RCC 7860 (cell line): ENCODE measurements at places on chromosomes 4 and X.

DNA sequence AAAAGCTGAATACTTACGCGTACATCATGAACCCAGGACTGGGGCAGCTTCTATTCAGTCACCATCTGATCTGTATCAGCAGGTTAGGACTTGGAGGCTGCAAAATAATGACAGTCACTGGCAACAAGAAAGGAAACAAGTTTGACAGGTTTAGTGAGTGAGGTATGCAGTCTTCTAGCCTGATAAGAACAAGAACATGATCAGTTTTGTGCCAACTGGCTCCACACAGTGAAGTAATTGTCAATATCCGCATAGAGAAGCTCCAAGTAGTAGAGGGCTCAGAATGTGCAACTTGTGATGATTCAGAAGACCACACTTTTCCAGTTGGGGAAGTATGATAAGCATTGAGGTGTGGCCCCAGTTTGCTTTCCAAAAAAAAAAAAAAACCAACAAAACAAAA, at the start of gene TMPRSS11F:
TSS of gene TMPRSS11F (minus strand) at position 77 of the 400 bp plus-strand sequence. CDS start at position 28, 49 bp downstream.
- no peak for DNase-seq

GRCh38 chr4:138911909-138912703, 103.5 kb upstream of the NOCT start:
- no peak for DNase-seq

DNA sequence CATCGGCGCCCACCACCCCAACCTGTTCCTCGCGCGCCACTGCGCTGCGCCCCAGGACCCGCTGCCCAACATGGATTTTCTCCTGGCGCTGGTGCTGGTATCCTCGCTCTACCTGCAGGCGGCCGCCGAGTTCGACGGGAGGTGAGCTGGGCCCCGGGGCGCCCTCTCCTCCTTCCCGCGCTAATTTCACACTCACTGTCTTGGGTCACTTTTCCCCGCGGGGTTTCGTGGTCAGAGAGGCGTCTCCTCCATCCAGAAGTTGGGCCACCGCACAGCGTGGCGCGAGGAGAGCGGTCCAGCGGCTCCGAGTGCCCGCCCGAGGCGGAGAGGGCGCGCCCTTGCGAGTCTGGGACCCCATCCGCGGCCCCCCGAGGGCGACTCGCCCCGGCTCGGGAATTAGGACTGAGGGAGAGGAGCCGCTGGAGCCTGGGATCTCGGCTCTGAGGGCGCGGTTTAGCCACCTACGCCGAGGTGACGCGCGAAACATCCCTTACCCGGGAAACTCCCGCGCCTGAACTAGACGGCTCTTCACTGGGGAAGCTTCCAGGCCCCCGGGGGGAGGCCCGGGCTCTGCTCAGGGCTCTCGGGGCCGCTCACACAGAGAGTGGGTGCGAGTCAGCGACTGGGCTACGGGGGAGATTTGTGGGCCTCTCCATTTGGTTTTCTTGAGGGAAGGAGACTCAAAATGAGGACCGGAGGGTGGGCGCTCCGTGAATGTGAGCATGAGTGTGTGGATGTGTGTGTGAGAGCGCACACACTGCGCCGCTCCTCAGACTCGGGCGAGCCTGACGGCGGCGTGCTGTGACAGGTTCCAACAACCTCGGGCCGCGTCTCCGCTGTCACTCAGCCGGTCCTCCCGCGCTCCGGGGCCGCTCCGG, 551 bp downstream of the NPNT start:
- DNase-seq: no peak

DNA sequence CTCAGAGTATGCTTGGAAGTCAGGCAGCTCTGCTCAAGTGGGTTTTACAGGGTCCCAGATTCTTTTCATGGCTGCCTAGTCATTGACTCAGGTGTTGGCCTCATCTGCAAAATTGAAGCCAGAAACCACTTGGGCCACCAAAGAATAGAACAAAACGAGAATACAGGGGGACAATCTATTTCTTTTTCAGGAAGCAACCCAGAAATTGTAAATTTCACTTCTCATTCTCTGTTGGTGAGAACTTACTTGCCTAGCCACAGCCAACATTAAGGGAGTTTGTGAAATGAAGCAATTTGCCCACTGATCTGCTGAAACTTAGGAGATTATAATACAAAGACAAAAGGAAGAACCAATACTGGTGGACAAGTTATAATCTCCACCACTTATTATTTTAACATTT, 8.6 kb upstream of the TKTL2 start:
- no peak for DNase-seq

GRCh38 chr4:1090465-1091440, 22.6 kb downstream of the RNF212 start:
- DNase-seq: no peak

DNA sequence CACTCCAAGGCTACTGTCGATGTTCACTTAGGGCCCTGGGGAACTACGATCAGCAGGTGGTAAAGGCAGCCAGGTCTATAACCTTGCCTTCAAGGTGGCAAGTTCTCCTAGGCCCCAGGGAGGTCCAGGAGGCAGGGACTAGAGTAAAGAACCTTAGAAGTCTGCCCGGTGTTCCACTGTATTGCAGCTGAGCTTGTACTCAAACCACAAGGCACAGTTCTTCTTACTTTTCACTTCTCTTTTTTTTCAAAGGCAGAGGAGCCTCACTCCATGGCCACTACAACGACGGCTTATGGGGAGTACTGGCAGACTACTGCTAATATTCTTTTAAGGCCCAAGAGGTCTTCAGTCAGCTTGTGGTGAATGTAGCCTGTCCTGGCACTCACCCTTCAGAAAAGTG, 78.8 kb upstream of the GPR174 start:
- DNase-seq: no peak

GRCh38 chr4:84792366-84793301, 173.9 kb downstream of the WDFY3 start:
- DNase-seq: no peak
